ENCODE measurements at places on chromosomes 1 and 21. TPM values are rescaled to one million over a fixed set of nuclear protein-coding genes. Genes with fewer than 3 reads are reported as not detected.

GRCh38 chr1:204756811-204757210, 71.3 kb upstream of the LRRN2 start:
- no peak for DNase-seq
- no peak overlapping the region for H3K27ac ChIP-seq
- H3K4me3 ChIP-seq = no peak overlapping the region
- no peaks in the 10 kb centered on the region for H3K27me3 ChIP-seq

- DNase-seq = no peak
- no peak overlapping the region for H3K4me3 ChIP-seq
- H3K36me3 ChIP-seq = no peaks in the 10 kb centered on the region
- H3K27me3 ChIP-seq = no peaks in the 10 kb centered on the region
Measured at GRCh38 chr1:232291681-232292080, 338.3 kb downstream of the SIPA1L2 start.

DNA sequence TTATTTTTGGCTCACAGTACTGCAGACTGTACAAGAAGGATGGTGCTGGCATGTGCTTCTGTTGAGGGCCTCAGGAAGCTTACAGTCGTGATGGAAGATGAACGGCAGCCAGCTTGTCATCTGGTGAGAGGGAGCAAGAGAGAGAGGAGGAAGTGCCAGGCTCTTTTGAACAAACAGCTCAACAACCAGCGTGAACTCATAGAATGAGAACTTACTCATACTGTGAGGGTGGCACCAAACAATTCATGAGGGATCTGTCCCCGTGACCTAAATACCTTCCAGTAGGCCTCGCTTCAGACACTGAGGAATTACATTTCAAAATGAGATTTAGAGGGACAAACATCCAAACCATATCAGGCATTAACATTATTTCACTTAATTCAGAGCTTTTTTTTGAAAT, 84.7 kb downstream of the PKN2 start:
- H3K27me3 ChIP-seq = no peaks in the 10 kb centered on the region
- H3K4me3 ChIP-seq = no peak overlapping the region
- H3K27ac ChIP-seq = no peak overlapping the region
- peaks cover 8% of the 10 kb centered on the region for H3K4me1 ChIP-seq
- no peaks in the 10 kb centered on the region for H3K36me3 ChIP-seq

The C1orf74 gene
- 0.88 TPM for total RNA-seq
